ENCODE measurements at places on chromosomes 3 and 15. TPM values are rescaled to one million over a fixed set of nuclear protein-coding genes. Genes with fewer than 3 reads are reported as not detected.

Gene GRM7
- not detected for total RNA-seq

Gene OR5K1
- not detected for total RNA-seq

Gene LHFPL4
- not detected for total RNA-seq

Gene TRPM1
- not detected for total RNA-seq

Gene SHC4
- 0.24 TPM for total RNA-seq

Gene NANOGP8
- not detected for total RNA-seq

Gene SLC51A
- not detected for total RNA-seq

Gene OR5K2
- total RNA-seq, result not detected

DNA sequence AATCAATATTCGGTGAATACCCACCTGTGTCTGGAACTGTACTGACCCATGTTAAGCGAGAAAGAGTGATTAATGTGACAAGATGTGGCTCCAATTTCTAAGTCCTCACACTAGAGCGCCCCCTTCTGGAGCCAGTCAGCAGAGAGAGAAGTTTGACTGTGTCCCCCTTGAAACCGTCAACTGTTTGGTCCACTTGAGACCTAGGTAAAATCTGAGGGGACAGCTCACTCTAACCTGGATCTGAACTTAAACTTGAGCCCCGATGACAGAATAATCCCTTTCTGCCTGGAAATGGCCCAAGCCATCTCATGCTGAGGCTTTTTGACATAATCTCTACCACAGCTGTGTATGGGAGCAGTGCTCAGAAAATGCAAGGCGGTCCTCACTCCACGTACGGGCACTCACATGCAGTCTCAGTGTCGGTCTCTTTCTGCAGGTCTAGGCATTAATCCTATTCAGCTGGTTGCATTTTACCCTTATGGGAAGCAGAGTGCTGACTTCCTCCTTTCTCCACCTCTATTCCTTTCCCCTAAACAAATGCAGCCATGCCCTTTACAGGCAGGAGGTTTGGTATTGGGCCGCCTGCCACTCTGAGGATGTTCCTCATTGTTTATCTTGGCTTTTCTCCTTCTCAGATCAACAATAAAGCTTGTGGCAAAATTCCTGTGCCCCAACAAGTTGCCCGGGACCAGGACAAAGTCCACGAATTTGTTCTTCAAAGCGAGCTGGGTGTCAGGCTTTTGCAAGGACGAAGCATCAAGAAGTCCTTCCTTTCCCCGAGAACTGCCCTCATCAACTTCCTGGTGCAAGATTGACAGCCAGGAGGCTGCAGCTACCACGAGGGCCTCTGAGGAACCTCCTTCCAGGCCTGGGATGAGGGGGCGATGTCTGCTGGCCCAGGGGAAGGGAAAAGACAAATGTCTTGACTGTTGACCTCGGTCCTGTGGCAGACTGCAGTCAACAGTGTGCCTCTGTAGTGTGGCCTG lies 47.5 kb upstream of the LIMD1 start:
- no peak overlapping the region for H3K27ac ChIP-seq
- no peak overlapping the region for H3K4me3 ChIP-seq
- H3K27me3 ChIP-seq, result no peaks in the 10 kb centered on the region

DNA sequence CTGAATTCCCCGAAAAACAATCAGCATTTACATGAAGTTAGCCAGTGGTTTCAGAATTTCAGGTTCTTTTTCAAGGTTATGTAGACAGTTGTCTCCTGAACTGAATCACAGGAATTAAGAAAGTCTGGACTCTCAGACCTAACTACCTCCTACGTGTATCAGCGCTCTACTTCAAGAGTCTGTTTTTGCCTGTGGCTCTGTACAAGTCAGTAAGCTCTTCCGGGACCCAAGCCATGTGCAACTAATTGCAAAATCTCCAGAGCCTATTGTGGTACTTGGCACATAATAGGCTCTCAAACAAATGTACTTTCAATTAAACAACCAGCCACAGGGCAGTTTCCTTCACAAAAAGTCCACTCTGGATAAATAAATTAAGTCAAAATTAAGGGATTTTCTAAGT lies 414.2 kb downstream of the PDCD6IP start:
- no peak overlapping the region for H3K27ac ChIP-seq
- peaks cover 36% of the 10 kb centered on the region for H3K4me1 ChIP-seq

DNA sequence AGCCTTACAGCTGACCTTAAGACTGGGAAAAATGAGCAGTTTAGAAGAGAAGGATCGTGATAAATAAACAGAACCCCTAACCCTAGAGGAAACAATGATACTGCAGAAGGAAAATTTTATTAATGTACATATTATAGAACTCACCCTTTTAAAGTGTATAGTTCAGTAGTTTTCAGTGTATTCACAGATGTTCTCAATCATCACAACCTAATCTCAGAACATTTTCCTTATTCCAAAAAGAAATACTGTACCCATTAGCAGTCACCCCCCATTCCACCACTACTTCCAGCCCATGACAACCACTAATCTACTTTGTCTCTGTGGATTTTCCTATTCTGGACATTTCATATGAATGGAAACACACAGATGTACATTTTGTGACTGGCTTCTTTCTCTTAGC lies 90.2 kb upstream of the AGTR1 start:
- no peak overlapping the region for H3K27ac ChIP-seq
- no peaks in the 10 kb centered on the region for H3K36me3 ChIP-seq
- no peak overlapping the region for H3K4me3 ChIP-seq
- H3K4me1 ChIP-seq, result no peaks in the 10 kb centered on the region
- H3K27me3 ChIP-seq, result no peaks in the 10 kb centered on the region

DNA sequence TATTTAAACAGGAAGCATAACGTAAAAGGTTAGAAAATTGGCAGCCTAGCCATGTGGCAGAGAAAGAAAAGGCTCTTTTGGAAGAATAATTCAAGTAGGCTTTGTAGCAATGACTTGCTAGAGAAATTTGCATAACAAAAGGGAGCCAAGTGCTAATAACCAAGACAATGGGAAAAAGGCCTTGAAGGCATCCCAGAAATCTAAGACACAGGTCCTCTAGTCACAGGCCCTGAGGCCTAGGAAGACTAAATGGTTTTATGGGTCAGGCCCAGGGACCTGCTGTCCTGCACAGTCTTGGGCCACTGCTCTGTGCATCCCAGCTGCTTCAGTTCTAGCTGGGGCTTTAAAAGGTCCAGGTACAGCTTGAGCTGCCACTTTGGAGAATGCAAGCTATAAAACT lies 78.5 kb downstream of the FGF7 start:
- no peak for DNase-seq
- no peak overlapping the region for H3K4me3 ChIP-seq
- H3K36me3 ChIP-seq, result no peaks in the 10 kb centered on the region
- no peak overlapping the region for H3K27ac ChIP-seq
- no peaks in the 10 kb centered on the region for H3K4me1 ChIP-seq
- H3K27me3 ChIP-seq, result no peaks in the 10 kb centered on the region

- no peak overlapping the region for H3K4me3 ChIP-seq
- no peak for DNase-seq
- no peak overlapping the region for H3K27ac ChIP-seq
- peaks cover 33% of the 10 kb centered on the region for H3K27me3 ChIP-seq
- H3K36me3 ChIP-seq, result no peaks in the 10 kb centered on the region
- no peaks in the 10 kb centered on the region for H3K4me1 ChIP-seq
Measured at GRCh38 chr3:127337911-127338531, 50.2 kb upstream of the PRR20G start.

GRCh38 chr3:143277531-143277930 lies 158.0 kb downstream of the CHST2 start:
- H3K27me3 ChIP-seq, result no peaks in the 10 kb centered on the region
- no peak overlapping the region for H3K27ac ChIP-seq
- no peak for DNase-seq
- H3K4me1 ChIP-seq, result peaks cover 4% of the 10 kb centered on the region
- H3K36me3 ChIP-seq, result peaks cover 2% of the 10 kb centered on the region
- no peak overlapping the region for H3K4me3 ChIP-seq

DNA sequence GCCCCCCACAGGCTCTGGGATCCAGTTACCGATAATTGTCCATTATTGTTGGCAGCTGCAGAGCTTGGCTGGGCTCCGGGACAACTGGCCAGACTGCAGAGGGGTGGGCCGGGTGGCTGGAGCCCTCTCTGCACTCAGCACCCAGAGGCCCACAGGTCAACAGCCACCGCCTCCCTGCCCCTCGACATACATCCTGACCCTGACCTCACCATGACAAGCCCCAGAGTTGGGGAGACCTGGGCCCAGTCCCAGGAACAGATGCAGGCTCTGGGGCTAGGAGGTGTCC lies 22.4 kb downstream of the PTH1R start:
- no peaks in the 10 kb centered on the region for H3K36me3 ChIP-seq
- DNase-seq, result no peak
- H3K27me3 ChIP-seq, result peaks cover 10% of the 10 kb centered on the region
- no peak overlapping the region for H3K4me3 ChIP-seq
- no peak overlapping the region for H3K27ac ChIP-seq

- H3K4me3 ChIP-seq, result no peak overlapping the region
- peaks cover 16% of the 10 kb centered on the region for H3K27me3 ChIP-seq
- DNase-seq, result no peak
- no peak overlapping the region for H3K27ac ChIP-seq
Measured at GRCh38 chr3:128942161-128942952, 51.5 kb downstream of the CFAP92 start.

DNA sequence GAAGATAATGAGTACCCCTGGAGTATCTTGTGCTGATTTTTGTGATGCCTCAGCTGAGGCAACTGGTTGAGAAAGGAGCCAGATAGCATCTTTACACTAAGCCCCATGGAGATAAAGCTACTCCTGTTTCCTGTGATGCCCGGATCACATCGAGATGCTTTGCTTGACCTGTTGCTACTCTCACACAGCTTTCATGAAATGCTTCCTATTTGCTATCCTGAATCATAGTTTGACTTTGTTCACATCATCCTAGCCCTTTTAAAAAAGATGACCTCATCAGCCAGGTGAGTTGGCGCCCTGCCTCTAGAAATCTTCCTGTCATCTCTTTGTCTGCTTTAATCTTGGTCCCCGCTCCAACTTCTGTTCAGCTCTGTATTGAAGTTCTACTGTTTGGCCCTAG lies 409.6 kb upstream of the TBL1XR1 start:
- H3K27ac ChIP-seq, result no peak overlapping the region
- DNase-seq, result no peak
- H3K36me3 ChIP-seq, result no peaks in the 10 kb centered on the region
- H3K4me1 ChIP-seq, result peaks cover 23% of the 10 kb centered on the region
- no peaks in the 10 kb centered on the region for H3K27me3 ChIP-seq
- no peak overlapping the region for H3K4me3 ChIP-seq

DNA sequence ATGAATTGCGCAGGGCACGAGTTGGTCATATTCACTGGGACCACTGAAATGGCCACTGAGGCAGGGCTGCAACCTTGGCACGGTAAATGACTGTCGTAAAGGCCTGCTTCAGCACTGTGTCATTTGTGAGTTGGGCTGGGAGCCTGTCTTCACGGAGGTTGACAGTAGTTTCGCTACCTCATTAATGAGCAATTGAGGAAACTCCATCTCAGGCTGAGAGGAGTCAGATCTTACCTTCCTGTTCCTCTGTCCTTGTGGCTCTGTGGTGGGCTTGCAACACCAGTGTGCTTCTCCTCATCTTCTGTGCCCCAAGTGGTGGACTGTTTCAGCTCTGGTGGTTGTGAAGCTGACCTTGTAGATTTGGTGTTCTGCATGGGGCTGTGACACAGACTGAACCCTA lies 80.1 kb upstream of the EIF1B start:
- no peak for DNase-seq
- no peaks in the 10 kb centered on the region for H3K36me3 ChIP-seq
- H3K4me1 ChIP-seq, result peaks cover 8% of the 10 kb centered on the region

DNA sequence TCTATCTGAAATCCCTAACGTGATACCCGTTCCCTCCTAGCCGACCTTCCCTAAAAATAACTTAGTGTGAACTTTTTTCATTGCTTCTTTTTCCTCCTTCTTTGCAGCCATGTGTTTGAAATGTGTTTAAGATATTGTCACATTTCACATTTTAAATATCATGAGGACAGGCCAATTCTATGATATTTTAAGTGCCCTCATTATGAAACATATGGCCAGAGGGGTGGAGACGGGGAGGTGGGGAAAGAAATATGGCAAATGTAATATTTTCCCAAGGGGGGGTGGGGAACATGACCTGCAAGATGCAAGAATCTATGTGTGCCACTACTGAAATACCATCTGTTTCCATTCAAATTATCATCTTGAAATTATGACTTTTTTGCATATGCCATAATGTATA lies 1039.2 kb downstream of the AGBL1 start:
- H3K27ac ChIP-seq, result no peak overlapping the region
- DNase-seq, result no peak
- H3K4me3 ChIP-seq, result no peak overlapping the region
- H3K36me3 ChIP-seq, result no peaks in the 10 kb centered on the region

DNA sequence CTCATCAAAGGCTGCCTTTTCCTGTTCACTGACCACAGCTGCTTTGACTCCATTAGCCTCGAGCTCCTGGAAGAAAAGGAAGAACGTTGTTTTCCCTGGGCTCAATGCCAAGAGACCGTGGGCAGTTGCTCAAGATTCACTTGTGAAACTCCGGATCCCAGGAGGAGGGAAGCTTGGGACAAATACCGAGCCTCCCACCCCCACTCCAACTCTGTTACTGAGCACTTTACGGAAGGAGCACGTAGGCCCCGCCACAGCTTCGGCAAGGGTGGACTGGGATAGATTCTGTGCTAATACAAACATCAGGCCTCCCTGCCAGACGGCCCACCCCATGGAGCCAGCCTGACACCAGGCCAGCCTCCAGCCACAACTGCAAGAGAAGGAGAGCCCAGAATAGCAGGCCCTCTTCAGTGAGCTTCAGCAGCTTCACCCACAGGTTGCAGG lies 10.8 kb upstream of the FANCD2 start:
- H3K36me3 ChIP-seq, result peaks cover 24% of the 10 kb centered on the region
- no peak overlapping the region for H3K27ac ChIP-seq
- peaks cover 6% of the 10 kb centered on the region for H3K4me1 ChIP-seq
- no peaks in the 10 kb centered on the region for H3K27me3 ChIP-seq
- no peak for DNase-seq

DNA sequence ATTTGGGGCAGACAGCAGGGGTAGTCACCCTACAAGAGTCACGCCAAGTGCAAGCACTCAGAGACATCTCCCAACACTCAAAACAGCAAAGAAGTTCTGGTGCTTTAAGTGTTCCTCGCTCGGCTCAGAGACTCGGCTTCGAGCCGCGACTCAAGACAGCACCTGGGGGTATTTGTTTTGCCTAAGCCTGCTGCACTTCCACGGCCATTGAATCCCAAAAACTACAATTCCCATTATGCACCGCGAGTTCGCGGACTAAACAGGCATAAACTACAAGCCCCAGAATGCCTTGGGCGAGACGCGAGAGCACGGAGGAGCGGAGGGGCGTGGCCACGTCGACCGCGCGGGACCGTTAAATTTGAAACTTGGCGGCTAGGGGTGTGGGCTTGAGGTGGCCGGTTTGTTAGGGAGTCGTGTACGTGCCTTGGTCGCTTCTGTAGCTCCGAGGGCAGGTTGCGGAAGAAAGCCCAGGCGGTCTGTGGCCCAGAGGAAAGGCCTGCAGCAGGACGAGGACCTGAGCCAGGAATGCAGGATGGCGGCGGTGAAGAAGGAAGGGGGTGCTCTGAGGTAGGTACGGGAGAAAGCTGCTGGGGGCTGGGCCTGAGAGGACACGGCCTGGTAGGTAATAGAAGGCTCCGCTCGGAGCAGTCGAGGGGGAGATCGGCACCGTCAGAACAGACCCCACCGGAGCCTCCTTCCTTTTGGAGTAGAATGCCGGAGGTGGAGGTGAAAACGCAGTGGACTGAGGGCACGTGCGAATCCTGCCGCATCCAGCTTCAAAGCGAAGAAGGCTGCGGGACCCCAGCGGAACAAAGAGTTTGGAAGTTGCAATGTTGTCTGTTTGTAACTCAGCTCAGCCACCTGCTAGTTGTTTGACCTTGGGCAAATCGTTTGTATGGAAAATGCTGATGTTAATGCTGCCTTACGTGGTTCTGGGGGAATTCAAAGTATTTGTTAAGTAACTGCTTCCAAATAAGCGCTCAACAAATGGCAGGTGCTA lies at the start of gene BUB1B:
TSS of gene BUB1B (plus strand) at position 381 of the 1,000 bp plus-strand sequence. CDS start at position 533, 152 bp downstream.
- DNase-seq, result peak; percentile 88
- no peak within 1 kb of the TSS for H3K4me3 ChIP-seq
- H3K4me1 ChIP-seq, result peaks cover 10% of the 10 kb centered on the region
- no peaks in the 10 kb centered on the region for H3K27me3 ChIP-seq

All from activated B cell treated with CpG ODN at 0.5 μM for 24 hours (primary cell).